ENCODE measurements at places on chromosomes 13 and 19. TPM values are rescaled to one million over a fixed set of nuclear protein-coding genes. Genes with fewer than 3 reads are reported as not detected.

The PLK5 gene
- polyA plus RNA-seq: not detected

The TMPRSS9 gene
- polyA plus RNA-seq: not detected

The EBI3 gene
- polyA plus RNA-seq: not detected

The NCR1 gene
- polyA plus RNA-seq: not detected

The WASF3 gene
- not detected for polyA plus RNA-seq

The UBA52 gene
- polyA plus RNA-seq: 1,903 TPM

The IFNL1 gene
- polyA plus RNA-seq: 0.65 TPM

- H3K27ac ChIP-seq: peak overlapping the region; percentile 89
- peak overlapping the region; percentile 93 for H3K4me3 ChIP-seq
- H3K27me3 ChIP-seq: no peaks in the 10 kb centered on the region
Observed at GRCh38 chr13:76884186-76884906, 1.9 kb downstream of the KCTD12 start.

DNA sequence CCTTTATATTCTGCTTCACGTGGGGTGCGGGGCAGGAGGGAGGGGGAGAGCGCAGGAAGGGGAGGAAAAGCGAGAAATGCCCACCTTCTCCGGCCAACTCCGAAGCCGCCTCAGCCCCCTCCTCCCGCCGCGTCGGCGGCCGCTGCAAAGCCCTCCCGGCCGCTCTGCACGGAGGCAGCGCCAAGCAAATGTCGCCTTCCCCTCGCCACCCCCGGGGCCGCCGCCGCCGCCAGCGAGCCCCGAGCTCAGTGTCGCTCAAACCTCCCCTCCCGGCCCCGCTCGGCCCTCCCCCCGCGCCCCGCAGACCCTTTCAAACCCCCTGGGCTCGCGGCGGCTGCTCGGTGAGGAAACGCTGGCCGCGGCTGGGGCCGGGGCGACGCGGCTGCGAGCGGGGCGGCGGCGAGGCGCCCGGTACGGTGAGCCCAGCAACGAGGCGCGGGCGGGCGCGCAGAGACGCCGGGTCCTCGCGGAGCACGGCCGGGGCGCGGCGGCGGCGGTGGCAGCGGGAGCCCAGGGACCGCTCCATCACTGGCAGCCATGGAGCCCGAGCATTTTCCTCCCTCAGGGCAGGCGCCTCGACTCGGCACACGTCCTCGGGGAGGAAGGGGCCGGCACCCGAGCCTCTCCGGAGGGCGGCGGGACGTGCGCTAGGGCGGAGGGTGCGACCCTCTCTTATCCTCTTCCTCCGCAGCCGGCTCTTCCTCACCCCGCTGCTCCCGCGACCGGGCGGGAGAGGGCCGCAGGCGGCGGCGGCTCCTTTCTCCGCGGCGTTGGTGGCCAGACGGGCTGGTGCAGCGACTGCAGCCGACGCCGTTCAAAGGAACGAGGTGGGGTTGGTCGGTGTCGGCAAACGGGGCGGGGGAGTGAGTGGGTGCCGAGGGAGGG lies 463 bp upstream of the TSC22D1 start:
- peak overlapping the region; percentile 92 for H3K4me3 ChIP-seq
- no peaks in the 10 kb centered on the region for H3K36me3 ChIP-seq
- peak; percentile 5 for DNase-seq
- H3K4me1 ChIP-seq: peaks cover 47% of the 10 kb centered on the region
- no peaks in the 10 kb centered on the region for H3K27me3 ChIP-seq

- H3K4me3 ChIP-seq: no peak overlapping the region
- no peaks in the 10 kb centered on the region for H3K27me3 ChIP-seq
- H3K36me3 ChIP-seq: peaks cover 11% of the 10 kb centered on the region
- H3K4me1 ChIP-seq: peaks cover 5% of the 10 kb centered on the region
Observed at GRCh38 chr13:112803422-112803821, 113.6 kb downstream of the ATP11A start.

DNA sequence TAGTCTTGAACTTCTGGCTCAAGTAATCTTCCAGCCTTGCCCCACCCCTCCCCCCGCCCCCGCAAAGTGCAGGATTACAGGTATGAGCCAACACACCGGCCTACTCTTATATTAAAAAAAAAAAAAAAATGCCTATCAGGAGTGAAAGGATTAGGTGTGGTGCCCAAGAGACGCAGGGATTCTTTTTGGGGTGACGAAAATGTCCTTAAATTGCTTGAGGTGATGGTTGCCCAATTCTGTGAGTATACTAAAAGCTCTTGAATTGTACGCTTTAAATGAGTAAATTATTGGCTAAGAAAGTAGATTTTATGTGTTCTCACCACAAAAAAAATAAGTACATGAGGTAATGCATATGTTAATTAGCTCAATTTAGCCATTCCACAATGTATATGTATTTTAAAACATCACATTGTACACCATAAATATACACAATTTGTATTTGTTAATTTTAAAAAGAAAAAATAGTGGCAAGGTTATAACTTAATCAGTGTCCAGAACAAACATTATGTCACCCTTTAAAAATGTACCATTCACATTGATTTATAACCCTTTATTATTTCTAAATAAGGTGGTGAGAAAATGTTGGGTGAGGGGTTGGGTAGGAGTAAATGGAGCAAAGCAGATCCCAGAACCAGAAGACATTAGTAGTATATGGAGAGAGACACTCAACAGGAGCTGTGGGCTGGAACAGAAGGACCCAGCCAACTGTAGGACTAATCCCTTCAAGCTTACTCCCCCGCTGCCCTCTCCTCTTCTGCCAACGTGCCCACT lies 3.9 kb downstream of the IGSF23 start:
- no peaks in the 10 kb centered on the region for H3K36me3 ChIP-seq
- H3K4me1 ChIP-seq: no peaks in the 10 kb centered on the region
- no peaks in the 10 kb centered on the region for H3K27me3 ChIP-seq
- H3K27ac ChIP-seq: no peak overlapping the region
- no peak for DNase-seq
- no peak overlapping the region for H3K4me3 ChIP-seq

DNA sequence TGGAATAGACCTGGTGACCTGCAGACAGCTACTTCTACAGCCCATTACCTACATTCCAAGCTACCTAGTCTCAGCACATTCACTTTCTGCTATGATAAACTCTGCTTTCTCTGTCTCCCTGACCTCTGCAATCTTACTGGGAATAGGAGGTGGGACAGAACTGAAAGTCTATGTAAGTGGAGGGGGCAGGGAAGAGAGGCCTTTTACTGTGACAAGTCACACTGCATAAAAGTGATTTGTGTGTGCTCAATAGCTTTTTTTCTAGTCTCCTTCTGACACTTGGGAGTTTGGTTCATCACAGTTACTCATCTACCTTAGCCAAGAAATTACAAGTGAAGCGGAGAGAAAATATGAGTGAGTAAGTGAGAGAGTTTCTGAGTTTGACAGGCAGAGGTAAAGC lies 322.4 kb downstream of the OLFM4 start:
- no peak overlapping the region for H3K4me3 ChIP-seq
- no peaks in the 10 kb centered on the region for H3K4me1 ChIP-seq
- H3K27ac ChIP-seq: no peak overlapping the region
- H3K27me3 ChIP-seq: no peaks in the 10 kb centered on the region

GRCh38 chr13:45782327-45783045 lies 69.1 kb downstream of the SIAH3 start:
- H3K27me3 ChIP-seq: no peaks in the 10 kb centered on the region
- peaks cover 16% of the 10 kb centered on the region for H3K4me1 ChIP-seq
- H3K4me3 ChIP-seq: no peak overlapping the region
- H3K27ac ChIP-seq: no peak overlapping the region

GRCh38 chr19:16062789-16063188 lies 13.5 kb upstream of the TPM4 start:
- H3K36me3 ChIP-seq: no peaks in the 10 kb centered on the region
- no peak overlapping the region for H3K4me3 ChIP-seq
- no peak overlapping the region for H3K27ac ChIP-seq
- DNase-seq: peak; percentile 37
- no peaks in the 10 kb centered on the region for H3K27me3 ChIP-seq

GRCh38 chr13:67094078-67094477 lies 136.1 kb downstream of the PCDH9 start:
- no peak for DNase-seq
- H3K27ac ChIP-seq: no peak overlapping the region
- H3K27me3 ChIP-seq: no peaks in the 10 kb centered on the region
- no peak overlapping the region for H3K4me3 ChIP-seq

DNA sequence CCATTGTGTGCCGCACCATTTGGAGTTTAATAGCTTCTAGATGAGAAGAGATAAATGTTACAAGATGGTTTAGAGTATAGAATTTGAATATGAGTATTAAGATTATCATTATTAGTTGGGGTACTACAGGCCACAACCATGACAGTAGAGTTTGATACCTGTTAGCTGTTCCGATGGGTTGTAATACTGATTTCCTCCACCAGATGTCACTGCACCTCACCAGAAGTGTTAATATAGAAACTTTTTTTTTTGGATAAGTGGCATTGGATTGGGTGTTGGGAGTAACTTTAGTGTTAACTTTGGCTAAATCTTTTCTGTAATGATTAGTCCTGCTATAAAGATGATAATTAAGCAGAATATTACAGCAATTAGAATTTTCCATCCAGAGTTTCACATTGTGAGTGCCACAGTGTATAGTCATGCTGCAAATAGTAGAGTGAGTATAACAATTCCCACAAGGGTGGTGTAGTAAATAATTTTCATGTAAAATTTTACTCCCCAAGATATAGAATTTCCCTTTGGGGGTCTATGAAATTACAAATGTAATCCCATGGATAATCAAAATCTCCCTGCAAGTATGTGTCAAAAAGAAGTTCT lies 56.3 kb downstream of the PSG3 start:
- H3K4me3 ChIP-seq: no peak overlapping the region
- no peak for DNase-seq
- peaks cover 6% of the 10 kb centered on the region for H3K36me3 ChIP-seq
- peaks cover 5% of the 10 kb centered on the region for H3K27me3 ChIP-seq

DNA sequence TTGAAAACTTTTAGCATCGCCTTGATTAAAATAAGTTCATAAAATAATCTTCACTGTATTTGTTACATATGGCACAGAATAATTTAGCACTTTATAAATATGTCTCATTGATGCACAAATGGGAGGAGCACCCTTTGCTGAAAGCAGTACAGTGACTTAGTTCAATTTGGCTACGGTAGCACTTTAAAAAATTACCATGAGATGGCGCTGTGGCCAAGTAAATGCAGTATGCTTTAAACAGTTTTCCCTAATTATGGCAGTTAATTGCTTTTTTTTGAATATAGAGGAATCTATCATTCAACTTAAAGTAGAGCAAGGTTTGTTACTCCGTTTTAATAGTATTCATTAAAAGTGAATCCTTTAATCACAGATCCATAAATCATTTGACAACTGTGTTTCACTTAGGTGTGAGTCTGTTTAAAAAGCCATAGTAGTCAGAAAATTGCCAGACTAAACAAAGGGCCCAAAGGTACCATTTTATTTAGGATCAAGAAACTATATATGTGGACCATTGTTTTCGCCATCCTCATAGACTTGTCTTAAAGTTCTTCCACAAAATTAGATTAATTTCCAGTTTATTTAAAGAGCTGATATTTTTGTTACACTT lies 34.7 kb upstream of the ESD start:
- no peaks in the 10 kb centered on the region for H3K36me3 ChIP-seq
- no peak overlapping the region for H3K27ac ChIP-seq
- H3K4me1 ChIP-seq: no peaks in the 10 kb centered on the region
- DNase-seq: peak; percentile 15
- no peak overlapping the region for H3K4me3 ChIP-seq

GRCh38 chr19:39949026-39949747 lies 14.8 kb upstream of the FCGBP start:
- H3K36me3 ChIP-seq: peaks cover 27% of the 10 kb centered on the region
- peaks cover 87% of the 10 kb centered on the region for H3K4me1 ChIP-seq
- no peak for DNase-seq
- H3K27me3 ChIP-seq: no peaks in the 10 kb centered on the region

DNA sequence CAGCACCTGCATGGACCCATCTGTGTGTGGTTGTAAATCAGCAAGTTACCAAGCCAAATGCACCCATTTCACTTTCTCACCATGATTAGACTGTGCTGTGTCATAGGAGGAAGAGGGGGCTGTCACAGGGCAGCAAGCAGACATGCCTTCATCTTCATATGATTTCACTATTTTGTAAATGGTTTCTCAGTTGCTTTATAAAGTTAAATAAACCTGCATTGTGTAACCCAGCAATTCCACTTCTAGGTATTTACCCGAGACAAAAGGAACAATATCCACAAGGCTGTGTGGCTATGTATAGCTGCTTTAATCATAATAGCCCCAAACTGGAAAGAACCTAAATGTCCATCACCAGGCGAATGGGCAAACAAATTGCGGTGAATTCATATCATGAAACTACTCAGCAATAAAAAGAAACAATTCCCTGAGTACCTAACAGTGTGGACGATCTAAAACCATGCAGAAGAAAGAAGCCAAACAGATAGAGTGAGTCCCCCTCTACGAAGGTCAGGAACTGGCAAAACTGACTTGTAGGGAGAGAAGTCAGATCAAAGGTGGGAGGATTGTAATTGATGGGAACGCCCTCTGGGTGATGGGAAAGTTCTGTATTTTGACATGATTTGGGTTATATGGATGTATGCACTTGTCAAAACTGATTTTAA lies 185.4 kb downstream of the COL4A1 start:
- no peaks in the 10 kb centered on the region for H3K36me3 ChIP-seq
- H3K4me3 ChIP-seq: no peak overlapping the region
- no peaks in the 10 kb centered on the region for H3K4me1 ChIP-seq
- DNase-seq: no peak
- H3K27ac ChIP-seq: no peak overlapping the region
